ENCODE measurements at places on chromosomes 12 and 14.

- DNase-seq, result peak; percentile 78
Measured at GRCh38 chr12:48814262-48815125, 3.8 kb upstream of the CACNB3 start.

GRCh38 chr12:95733141-95733825 is 57.3 kb downstream of the NTN4 start:
- DNase-seq, result peak; percentile 85

- DNase-seq, result no peak
Measured at GRCh38 chr12:4250691-4251090, 22.9 kb upstream of the CCND2 start.

GRCh38 chr12:79127271-79127751 is 262.7 kb downstream of the SYT1 start:
- peak; percentile 91 for DNase-seq

GRCh38 chr14:52836063-52836462 is 44.7 kb upstream of the GNPNAT1 start:
- no peak for DNase-seq

DNA sequence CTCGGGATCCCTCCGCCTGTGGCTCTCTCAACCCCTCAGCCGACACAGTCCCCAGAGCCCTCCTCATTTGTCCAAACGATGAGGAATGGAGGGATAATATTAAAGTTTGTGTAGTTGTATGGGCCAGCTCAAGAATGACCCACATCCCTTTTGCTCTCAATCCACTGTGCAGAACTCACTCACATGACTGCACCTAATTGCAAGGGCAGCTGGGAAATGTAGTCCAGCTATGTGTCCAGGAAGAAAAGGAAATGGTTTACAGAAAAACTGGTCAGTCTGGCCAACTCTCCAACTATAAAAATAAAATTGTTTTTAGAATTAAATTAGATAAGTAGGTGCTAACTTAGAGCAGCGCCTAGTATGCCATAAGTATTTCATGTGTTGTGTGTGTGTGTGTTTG is 66.6 kb downstream of the GALNT8 start:
- no peak for DNase-seq

- no peak for DNase-seq
Measured at GRCh38 chr12:127538316-127538715, 728.7 kb upstream of the TMEM132C start.

- DNase-seq, result no peak
Measured at GRCh38 chr14:74364271-74364880, 16.1 kb downstream of the VRTN start.

GRCh38 chr12:88342251-88342806 is 200.2 kb downstream of the TMTC3 start:
- no peak for DNase-seq

DNA sequence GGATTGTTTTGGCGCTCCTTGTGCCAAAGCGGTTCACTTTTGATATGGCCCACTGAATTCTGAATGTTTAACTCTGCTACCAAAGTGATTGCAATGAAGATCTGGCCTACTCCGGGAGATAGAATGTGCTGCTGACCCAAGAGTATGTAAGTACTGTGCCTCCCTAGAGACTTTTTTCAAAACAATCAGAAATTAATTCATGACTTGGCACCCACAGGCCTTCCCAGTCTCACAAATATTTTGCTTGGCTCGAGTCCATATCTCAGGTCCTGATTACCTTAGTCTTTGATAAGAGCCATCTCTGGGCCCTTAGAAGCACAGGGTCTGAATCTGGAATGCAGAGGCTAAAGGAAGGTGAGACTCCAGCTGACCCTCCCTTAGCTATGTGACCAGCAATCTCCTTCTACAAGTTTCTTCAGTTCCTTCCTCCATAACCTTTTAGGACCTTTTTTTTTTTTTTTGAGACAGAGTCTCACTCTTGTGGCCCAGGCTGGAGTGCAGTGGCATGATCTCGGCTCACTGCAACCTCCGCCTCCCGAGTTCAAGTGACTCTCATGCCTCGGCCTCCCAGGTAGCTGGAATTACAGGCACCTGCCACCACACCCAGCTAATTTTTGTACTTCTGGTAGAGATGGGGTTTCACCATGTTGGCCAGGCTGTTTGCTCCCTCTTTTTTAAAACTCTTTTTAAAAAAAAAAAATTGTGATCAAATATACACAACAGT is 49.5 kb upstream of the METAP2 start:
- no peak for DNase-seq

DNA sequence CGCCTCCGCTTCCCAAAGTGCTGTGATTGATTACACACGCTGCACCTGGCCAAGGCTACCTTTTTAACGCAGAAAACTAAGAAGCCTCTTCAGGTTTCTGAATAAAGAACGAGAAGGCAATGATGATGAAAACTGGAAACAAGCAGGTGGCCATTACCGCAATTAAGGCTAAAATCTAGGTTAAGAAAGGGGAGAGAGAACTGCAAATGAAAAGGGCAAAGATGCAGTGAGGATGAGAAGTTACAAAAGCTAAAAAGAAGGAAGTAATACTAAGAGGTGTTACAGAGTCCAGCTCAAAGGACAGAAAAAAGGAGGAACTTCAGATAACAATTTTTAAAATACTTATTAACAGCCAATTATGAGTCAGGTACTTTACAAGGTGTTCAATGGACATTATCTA is 79.7 kb downstream of the DUSP16 start:
- no peak for DNase-seq

DNA sequence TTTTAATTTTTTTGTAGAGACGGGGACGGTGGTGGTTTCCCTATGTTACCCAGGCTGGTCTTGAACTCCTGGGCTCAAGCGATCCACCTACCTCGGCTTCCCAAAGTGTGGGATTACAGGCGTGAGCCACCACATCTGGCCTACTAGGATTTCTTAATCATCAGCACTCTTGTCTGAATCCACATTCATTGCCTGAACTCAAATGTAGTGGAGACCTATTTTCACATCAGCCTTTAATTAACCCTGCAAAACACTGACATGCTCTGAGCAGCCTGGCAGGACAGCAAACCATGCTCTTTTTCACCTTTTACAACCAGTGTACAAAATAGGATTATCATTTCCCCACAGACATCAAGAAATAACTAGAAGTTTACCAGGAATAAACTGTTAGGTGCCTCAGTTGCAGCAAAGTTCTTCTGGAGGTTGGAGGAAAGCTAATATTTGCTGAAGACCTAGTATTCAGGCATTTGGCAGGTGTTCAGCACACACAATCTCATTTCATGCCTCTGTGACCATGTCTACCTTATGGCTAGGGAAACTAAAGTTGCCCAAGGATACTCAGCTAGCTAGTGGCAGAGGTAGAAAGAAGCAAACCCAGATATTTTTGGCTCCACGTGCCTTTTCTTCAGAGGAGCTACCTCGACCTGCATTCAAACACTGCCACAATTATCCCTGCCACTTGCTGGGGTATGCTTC is 37.7 kb downstream of the CFL2 start:
- no peak for DNase-seq

DNA sequence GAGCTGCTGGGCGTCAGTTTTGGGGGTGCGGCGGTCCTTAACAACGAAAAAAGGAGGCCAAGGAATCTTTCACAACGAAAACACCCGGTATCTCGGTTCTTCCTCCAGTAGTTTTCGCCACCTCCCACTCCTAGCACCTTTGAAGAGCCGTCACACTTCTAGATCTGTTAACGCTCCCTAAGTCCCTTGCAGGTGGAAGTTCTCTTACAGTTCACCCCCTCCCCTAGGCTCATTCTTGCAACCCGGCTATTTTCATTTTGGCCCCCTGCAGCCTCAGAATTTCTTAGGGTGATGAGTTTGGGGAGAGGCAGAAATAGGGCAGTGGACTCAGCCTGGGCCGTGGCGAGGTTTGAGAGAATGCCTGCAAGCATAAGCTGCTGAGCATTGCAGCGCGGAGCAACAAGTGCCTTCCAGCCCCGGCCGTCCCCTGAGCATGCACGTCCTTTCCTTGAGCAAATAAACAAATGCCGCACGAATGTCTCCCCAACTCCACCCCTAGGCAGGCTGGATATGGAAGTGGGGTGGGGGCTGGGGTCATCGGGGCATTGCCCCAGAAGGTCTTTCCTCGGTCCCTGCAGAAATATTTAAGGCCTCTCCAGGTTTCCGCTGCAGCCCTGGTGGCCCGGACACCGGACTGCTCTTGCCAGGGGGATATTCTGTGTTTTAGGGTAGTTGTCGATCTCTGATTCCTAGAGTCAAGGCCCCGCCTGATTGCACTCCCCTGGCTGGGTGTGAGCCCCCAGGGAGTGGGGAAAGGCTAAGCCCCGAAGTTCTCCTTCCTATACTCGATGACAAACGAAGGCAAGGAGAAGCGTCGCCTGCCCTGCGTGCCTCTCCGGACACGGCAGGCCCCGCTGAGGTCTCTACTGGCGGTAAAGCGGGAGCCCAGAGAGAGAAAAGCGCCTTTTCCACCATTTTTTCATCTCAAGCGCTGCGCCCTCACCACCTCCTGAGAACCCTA is 1.6 kb downstream of the RFX4 start:
- no peak for DNase-seq

- DNase-seq, result peak; percentile 67
Measured at GRCh38 chr12:87995581-87996178, 33.5 kb downstream of the C12orf50 start.

- DNase-seq, result no peak
Measured at GRCh38 chr14:75542588-75543091, 20.4 kb downstream of the BATF start.

DNA sequence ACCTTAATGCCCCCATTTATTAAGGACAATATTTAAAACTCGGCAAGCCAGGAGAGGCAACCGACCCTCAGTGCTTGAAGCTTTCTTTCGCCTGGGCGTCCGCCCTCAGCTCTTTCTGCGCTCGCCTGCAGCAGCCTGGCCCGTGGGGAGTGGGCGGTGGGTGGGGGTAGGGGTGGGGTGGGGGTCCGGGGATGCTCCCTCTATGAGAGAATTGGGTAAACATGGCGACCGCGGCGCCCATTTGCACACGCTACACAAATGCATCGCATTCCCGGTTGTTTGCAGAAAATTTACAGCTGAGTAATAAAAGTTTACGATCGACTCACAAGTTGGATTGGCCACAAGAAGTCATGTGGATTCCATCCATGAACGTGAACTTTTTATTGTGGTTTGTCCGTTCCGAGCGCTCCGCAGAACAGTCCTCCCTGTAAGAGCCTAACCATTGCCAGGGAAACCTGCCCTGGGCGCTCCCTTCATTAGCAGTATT is 7.7 kb downstream of the HOXC8 start:
- DNase-seq, result peak; percentile 97

- DNase-seq, result peak; percentile 31
Measured at GRCh38 chr12:92045852-92046251, 99.8 kb downstream of the BTG1 start.

DNA sequence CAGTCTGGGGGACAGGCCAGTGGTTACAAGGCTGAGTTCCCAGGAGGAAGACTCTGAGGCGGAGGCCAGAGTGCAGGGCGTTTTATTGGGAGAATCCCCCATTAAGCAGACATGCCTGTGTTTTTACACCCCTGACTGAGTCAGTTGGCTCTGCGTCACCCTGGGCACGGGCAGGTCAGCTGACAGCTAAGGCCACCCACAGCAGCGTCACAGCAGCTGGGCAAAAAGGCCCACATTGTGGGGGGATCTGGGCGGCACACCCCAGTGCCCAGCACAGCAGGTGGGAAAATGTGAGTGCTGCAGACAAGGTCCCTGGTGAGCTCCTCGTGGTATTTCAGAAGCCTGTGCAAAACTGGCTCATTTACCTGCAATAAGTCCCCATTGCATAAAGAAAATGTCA is 184.7 kb downstream of the AACS start:
- no peak for DNase-seq

GRCh38 chr14:67240168-67240932 is 885 bp upstream of the PALS1 start:
- no peak for DNase-seq

- no peak for DNase-seq
Measured at GRCh38 chr12:83114966-83115365, 428.3 kb downstream of the TMTC2 start.

DNA sequence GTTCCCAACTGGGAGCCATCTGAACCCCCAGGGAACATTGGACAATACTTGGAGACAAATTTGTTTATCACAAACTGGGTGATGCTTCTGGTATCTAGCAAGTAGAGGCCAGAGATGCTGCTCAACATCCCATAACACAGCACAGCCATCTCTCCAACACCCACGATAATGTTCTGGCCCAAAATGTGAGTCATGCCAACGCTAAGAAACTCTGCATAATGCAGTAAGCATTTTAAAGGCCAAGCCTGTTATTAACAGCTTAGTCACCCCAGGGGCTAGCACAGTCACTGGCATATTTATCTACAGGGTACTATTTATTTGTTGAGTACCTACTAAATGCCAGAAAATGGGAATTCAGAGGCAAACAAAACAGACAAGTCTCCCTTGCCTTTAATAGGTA is 873.1 kb upstream of the TMEM132C start:
- DNase-seq, result peak; percentile 76

DNA sequence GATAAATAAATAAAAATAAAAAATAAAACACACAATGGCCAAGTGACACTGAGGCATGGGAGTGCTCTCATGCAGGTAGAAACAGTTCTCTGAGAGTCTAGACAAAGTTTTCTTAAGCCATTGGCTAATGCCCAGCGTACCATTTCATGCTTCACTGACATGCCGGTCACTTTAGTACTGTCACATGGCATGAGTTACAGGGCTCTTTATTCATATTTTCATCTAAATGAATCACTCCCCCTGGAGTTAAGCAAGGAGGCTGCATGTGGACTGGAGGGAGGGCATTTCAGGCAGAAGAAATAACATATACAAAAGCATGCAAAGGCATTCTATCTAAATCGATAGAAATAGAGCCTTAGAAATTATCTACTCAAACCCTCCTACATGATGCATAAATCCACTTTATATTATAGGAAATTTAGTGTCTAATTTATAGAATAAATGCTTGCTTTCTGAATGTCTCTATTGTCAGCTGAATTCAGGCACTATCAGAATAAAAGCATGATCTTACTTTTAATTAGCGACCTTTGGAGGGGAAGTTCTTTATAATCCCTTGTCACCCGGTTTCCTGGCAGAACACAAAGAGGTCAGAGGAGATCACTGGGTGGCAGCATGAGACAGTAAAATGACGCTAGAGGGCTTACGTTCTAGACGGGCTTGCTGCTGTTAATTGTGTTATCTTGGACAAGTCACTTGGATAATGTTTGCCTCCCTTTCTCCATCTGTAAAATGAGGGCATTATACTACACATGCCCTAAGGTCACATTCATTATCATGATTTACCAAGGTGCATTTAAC is 17.5 kb downstream of the DYRK4 start:
- no peak for DNase-seq

- no peak for DNase-seq
Measured at GRCh38 chr12:42673535-42673934, 84.0 kb upstream of the PRICKLE1 start.

- no peak for DNase-seq
Measured at GRCh38 chr14:35147711-35148110, 25.4 kb downstream of the PRORP start.

DNA sequence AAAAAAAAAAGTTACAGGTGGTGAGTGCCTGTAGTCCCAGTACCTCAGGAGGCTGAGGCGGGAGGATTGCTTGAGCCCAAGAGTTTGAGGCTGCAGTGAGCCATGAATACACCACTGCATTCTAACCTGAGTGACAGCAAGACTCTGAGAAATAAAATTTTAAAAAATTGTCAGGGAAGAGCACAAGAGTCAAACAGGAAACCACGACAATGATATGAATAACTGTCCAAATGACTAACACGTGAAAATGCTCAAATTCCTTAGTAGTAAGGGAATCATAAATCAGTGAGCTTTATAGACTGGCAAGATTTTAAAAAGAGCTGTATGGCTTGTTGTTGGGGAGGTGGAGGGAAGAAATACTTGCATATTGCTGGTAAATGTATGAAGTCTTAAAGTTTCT is 12.9 kb upstream of the ASPG start:
- no peak for DNase-seq

GRCh38 chr14:41355866-41356265 is 250.8 kb upstream of the LRFN5 start:
- DNase-seq, result no peak

- peak; percentile 76 for DNase-seq
Measured at GRCh38 chr12:132003846-132004245, 54.1 kb downstream of the EP400 start.
